ENCODE measurements at places on chromosomes 5 and 9.

DNA sequence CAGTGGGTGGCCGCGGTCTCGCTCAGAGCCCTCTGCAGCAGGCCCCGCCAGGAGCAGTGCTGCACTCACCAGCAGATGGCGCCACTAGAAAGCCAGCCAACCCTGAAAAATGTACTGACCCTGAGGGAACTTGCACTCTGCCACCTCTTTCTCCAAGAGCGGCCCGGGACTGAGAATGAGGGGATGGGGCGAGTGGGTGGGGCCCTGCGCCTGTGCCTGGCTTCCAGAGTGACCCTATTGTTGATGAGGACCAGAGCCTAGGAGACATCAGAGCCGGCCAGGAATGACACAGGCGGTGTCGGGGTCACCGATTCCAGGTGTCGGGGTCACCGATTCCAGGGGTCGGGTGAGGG, 2.9 kb upstream of the IL17B start:
- DNase-seq = peak; percentile 76

GRCh38 chr9:693201-694091, 148.1 kb upstream of the DMRT1 start:
- peak; percentile 64 for DNase-seq

- no peak for DNase-seq
Measured at GRCh38 chr5:219991-220390, 1.9 kb downstream of the SDHA start.

DNA sequence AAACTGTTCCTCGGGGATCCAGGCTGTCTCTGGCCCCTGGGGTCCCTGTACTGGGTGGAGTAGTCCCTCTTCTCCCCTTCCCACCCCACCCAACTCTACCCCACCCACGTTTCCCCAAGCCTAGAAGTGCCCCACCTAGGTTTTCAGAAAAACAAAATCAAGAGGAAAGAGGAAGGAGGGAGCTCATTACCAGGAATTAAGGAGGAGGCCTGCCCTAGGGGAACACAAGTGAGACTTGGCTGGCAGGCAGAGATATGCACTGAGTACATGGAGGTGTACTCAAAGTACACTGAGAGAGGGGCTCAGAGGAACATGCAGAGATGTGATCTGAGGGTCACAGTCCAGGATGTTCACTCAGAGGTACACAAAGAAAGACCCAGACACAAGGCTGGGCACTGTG, 10.2 kb downstream of the AQP3 start:
- no peak for DNase-seq

- DNase-seq = peak; percentile 88
Measured at GRCh38 chr5:181187500-181188213, 17.3 kb downstream of the TRIM7 start.
